ENCODE measurements at places on chromosomes 4 and X.

DNA sequence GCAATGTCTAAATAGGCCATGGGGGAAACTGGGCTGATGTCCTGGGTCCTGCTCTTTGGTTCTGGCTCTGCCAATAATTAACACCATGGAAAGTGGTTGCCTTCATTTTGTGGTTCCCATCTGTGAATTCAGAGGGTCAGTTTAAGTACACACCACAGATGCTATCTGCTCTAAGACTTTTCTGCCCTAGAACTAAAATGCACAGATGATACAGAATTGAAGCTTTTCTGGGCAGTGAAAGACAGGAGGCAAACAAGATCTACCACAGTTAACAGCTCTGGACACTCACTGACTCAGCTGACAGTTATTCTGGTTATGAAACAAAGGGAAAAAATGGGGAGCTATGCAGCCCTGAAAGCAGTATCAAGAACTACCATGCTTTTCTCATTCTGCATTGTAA lies 37.3 kb downstream of the APBB2 start:
- no peak for DNase-seq

GRCh38 chrX:16722481-16722880 lies 3.1 kb downstream of the SYAP1 start:
- DNase-seq = no peak

GRCh38 chr4:40200875-40201801 lies 4.3 kb downstream of the RHOH start:
- no peak for DNase-seq

- no peak for DNase-seq
Measured at GRCh38 chr4:177680308-177680707, 238.1 kb upstream of the AGA start.

DNA sequence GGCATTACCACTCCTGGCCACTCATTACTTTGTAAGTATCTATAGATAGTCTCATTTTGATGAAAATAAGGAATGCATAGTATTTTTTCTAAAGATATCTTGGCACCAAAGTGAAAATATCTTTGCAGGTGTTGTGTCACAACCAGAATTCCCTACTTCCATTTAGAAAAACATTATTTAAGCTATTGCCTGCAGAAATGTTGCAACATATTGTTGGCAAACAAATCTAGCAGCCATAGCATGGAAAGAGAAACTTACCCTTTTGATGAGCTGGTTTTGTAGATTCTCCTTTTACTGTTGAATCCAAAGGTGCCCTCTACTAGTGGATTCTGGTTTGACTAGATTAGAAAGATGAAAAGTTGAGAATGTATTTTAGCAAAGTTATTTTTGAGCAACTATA lies 138.8 kb downstream of the AREG start:
- DNase-seq = no peak

- DNase-seq = peak; percentile 52
Measured at GRCh38 chr4:88283661-88284438, 511 bp downstream of the PPM1K start.

DNA sequence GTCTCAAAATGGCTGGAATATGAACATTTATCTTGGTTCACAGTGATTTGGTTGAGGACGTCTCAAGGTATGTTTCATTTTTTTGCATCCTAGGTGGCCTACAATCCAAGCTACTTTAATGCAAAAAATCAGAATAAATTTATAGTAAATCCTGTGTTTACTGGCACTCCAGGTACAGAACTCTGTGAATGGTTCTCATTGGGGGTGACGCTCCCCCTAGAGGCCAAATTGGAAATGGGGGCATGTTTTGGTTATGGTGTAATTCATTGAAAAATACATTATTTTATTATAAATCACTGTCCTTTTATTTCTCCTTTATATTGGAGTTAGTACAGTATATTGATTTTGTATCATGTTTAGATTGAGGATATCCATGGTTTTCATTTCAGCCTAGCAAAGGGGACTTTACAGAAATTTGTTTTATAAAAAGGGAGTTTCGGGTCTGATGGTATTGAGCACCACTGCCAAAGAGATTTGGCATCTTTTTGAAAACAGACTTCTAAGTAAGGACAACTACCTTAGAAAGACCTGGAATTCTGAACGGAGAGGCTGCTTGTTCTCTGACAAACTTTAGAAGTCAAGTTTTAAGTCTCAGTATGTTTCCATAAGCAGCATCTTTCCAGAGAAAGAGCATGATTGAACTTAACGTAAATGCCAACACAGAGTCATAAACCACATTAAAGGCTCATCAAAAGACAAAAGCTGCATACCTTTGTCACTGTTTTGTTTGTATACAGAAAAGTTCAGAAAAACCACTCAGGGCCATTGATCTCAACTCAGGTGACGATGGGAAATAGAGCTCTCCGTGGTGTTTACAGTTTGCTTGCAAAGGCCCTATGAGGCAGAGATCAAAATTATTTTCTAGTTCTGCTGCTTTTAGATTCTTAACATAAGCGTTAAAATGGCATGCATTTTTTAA lies 19.4 kb downstream of the MTM1 start:
- peak; percentile 22 for DNase-seq

DNA sequence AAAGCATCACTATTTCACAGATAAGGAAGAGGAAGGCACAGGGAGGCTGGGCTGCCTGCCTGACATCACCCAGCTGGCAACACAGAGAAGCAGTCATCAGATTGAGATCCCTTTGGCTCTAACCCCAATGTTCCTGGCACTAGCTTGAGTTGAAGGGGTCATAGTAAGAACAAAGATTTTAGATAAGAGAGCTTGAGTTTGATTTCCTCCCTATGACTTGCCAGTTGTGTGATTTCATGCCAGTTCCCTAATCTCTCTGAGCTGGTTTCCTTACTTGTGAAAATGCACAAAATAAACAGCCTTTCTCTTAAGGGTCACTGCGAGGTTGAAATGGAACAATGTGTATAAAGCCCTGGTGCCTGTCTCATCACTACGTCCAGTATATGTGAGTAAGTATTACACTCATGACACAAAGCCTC lies 475.4 kb upstream of the HS3ST1 start:
- DNase-seq = no peak

GRCh38 chrX:96211953-96212352 lies 472.7 kb upstream of the DIAPH2 start:
- DNase-seq = no peak

GRCh38 chrX:101108284-101108683 lies 10.3 kb downstream of the CENPI start:
- no peak for DNase-seq

- no peak for DNase-seq
Measured at GRCh38 chrX:69238114-69238886, 73.0 kb upstream of the PJA1 start.

- DNase-seq = no peak
Measured at GRCh38 chr4:91729851-91730250, 573.9 kb upstream of the GRID2 start.

GRCh38 chr4:153887217-153887616 lies 98.3 kb upstream of the SFRP2 start:
- no peak for DNase-seq

DNA sequence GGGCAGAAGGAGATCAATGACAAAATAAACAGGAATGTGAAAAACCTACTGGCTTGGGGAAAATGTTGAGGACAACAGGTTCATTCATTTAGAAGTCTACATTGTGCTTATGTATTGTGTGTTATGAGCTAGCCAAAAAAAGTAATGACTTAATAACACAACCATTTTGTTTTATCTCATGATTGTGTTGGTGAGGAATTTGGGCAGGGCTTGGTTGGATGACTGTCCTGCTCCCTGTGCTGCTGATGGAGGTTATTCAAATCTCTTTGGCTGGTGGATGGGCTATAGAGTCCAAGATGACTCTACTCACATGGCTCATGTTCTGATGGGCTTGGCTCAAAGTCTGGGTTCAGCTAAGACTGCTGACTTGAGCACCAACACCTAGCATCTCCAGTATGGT lies 116.3 kb downstream of the HS3ST1 start:
- no peak for DNase-seq

DNA sequence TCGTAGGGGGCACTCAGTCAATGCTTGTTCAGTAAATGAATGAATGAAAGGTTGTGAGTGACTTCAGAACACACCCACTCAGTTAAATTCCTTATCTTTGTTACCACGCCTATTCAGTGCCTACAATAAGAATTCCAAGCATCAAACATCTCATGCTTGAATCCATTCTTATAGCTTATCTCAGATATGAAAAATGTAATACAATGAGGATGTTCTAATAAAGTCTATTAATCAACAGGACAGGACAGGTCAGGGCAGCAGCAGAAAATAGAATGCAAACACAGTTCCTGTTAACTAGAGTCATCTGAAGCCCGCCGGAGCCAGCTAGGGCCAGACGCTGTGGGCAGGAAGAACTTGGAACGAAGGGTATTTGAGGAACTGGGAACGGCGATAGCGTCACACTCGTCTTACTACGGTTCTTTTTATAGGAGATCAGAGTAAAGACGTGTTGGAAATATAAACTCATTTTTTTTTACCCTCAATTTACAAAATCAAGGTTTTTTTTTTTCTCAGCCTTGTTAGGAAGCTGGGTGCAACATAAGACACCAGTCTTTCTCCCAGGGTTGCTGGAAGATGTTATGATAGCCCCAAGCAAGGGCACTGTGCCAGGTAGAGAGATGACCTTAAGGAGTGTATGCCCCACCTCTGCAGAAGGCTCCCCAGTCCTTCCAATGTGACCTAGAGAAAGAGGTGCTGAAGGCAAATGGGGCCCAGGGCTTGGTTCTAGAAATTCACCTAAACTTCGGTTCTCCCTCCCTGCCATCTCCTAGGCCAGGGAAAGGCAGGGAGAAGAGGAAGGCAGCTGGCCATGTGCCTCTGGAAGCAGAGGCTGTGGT lies 48.3 kb downstream of the SEL1L3 start:
- DNase-seq = no peak

GRCh38 chr4:159105761-159106243 lies 2.9 kb downstream of the RAPGEF2 start:
- DNase-seq = no peak

GRCh38 chrX:6980981-6981380 lies 166.5 kb upstream of the STS start:
- DNase-seq = no peak

DNA sequence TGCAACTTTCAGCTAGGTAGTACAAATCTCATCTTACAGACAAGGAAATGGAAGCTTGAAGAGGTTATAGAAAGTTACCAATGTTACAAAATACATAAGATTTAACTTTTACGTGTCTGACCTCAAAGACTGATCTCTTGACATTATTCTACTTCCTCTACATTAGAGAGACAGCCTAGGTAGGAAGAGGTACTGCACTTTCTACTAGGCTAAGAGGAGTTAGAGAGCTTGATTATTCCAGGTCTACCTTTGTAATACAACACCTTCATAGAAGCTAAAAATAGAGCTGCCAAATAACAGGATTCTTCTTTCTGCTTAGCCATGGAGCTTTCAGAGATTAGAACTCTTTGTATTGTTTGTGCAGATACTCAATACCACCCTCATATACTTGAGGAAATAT lies 147.6 kb upstream of the NPY2R start:
- DNase-seq = no peak

GRCh38 chr4:174454815-174455473 lies 67.3 kb downstream of the HPGD start:
- no peak for DNase-seq

DNA sequence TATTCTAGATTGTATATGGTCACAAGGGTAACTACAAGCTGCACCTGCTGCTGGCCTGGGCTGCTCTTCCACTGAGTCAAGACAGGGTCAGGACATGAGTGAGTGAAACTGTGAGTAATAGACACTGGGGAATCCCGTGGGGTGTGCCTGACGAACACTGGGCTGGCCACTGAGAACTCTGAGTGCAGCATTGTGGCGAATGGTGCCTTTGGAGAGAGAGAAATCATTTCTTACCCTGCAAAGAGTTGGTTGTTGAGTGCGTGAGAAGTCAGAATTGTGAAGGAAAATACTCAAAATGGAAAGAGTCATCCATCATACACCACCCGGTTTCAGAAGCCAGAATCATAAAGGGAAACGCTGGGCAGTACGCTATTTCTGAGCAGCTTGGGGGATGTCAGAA lies 43.1 kb upstream of the LSM6 start:
- peak; percentile 19 for DNase-seq

GRCh38 chr4:43238585-43238984 lies 346.1 kb downstream of the GRXCR1 start:
- no peak for DNase-seq

- DNase-seq = no peak
Measured at GRCh38 chr4:1376841-1377605, 29.2 kb downstream of the NKX1-1 start.

DNA sequence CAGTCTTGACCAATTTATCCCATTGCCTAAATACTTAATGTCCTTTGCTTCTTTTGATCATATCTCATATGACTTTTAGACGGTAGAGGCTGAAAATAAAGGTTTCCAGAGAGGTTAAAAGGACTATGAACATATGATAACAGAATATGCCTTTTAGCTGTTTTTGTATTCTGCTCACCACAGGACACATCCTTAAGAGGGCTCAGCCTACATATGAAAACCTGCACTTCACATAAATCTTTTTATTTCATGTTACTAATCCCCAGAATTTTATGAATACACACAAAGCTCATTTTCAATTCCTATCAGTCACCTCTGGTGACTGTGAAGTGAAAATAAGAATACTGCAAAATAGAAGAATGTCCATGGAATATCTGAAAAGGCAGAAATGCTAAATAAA lies 92.0 kb downstream of the GPM6A start:
- no peak for DNase-seq

- DNase-seq = no peak
Measured at GRCh38 chr4:159055833-159056232, 47.0 kb upstream of the RAPGEF2 start.
